ENCODE measurements at places on chromosomes 5 and 9. TPM values are rescaled to one million over a fixed set of nuclear protein-coding genes. Genes with fewer than 3 reads are reported as not detected.

- no peak for DNase-seq
Observed at GRCh38 chr5:22926574-22926973, 73.4 kb upstream of the CDH12 start.

DNA sequence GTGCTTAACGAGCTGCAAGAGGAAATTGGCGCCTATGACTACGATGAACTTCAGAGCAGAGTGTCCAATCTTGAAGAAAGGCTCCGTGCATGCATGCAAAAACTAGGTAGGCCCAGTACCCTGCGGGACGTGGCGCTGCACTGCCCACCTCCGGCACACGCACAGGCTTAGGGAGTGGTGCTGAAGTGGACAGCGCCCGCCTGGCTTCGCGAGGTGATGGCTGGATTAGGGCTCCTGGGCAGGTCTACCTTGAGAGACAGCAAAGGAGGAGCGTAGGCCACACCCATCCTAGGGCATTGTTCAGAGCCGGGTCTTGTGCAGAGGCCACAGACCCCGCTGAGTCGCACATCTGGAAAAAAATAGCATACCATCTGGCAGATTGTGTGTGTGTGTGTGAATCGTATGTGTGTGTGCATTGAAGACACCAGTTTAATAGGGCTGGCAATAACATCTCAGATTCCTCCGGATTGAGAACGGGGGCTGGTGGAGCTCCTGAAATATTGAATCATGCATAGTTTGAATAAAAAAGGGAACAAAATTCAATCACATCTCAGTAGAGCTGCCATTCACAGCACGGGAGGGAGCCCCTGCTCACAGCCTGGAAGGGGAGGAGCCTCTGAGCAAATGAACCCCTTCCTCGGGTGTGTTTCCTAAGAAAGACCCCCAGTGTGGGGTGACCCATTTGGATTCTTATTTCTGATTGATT, 11.1 kb downstream of the OLFM1 start:
- DNase-seq: no peak

DNA sequence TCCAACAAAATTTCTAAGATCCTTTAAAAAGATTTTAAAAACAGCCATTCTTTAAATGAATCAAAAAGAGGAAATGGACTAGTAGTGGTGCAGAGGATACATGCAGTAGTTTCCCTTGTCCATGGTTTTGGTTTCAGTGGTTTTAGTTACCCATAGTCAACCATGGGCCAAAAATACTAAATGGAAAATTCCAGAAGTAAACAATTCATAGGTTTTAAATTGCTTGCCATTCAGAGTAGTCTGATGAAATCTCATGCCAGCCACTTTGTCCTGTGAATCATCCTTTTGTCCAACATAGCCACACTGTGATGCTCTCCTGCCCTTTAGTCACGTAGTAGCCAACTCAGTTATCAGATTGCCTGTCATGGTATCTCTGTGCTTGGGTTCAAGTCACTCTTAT, 286.1 kb downstream of the ANXA1 start:
- no peak for DNase-seq

- DNase-seq: no peak
Observed at GRCh38 chr5:139019211-139019610, 144.1 kb upstream of the LRRTM2 start.

DNA sequence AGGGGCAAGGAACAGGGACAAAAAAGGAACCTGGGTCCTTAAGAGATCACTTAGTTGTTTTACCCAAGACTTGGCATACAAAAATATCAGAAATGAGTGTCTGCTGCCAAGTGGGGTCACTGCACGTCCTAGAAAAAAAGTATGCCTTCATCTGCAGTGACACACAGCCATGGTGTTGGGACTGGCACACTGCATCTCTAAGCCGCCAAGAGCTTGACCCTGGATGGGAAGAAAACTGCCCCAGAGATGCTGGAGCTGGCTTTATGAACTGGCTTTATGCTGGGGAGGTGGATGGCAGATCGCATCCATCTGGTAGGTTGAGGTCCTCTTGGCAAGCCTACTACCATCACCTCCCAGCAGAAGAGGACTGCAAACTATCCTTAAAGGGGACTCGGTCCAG, 51.7 kb downstream of the IRF1 start:
- DNase-seq: no peak

- no peak for DNase-seq
Observed at GRCh38 chr9:16184964-16185646, 632.3 kb downstream of the CCDC171 start.

- no peak for DNase-seq
Observed at GRCh38 chr5:107558823-107559375, 111.8 kb downstream of the EFNA5 start.

GRCh38 chr5:126416266-126416925, 6.8 kb upstream of the GRAMD2B start:
- no peak for DNase-seq

DNA sequence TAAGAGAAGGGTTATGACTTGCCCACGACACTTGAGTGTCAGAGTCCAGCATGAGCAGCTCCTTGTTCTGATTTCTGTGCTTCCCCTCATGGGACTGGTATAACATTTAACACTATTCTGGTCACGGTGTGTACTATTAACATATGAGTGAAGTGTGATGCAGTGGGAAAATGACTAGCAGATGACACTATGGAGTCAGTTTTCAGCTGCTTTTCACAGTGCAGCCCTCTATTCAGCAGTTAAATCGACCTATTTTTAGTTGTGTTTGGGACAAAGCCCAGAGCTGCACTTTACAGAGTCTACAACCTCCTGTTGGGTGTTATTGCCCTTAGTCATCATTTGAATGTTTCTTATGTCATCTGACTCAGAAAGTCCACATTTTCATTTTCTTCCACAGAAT, 59.1 kb downstream of the CHSY3 start:
- no peak for DNase-seq

DNA sequence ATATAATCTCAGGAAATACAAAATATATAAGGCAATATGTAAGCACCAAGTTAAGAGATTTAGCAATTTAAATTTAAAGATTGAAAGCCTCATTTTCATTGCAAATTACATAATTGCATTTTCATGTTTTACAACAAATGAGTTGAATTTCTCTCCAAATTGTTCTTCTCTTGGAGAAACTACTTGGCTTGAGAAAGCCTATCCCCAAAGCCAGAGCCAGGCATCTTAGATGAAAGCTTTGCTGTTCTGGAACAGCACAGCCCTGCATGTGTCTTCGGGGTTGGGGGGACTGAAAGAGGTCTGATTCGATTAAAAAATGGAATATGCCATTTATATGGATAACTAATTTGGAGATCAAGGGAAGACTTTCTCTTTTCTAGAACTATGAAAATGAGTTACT, 212.0 kb downstream of the PARP8 start:
- DNase-seq: no peak

LCN15 gene
- total RNA-seq: not detected

IL13 gene
- total RNA-seq: not detected
